ENCODE measurements at places on chromosomes 2 and 18. TPM values are rescaled to one million over a fixed set of nuclear protein-coding genes. Genes with fewer than 3 reads are reported as not detected.

DNA sequence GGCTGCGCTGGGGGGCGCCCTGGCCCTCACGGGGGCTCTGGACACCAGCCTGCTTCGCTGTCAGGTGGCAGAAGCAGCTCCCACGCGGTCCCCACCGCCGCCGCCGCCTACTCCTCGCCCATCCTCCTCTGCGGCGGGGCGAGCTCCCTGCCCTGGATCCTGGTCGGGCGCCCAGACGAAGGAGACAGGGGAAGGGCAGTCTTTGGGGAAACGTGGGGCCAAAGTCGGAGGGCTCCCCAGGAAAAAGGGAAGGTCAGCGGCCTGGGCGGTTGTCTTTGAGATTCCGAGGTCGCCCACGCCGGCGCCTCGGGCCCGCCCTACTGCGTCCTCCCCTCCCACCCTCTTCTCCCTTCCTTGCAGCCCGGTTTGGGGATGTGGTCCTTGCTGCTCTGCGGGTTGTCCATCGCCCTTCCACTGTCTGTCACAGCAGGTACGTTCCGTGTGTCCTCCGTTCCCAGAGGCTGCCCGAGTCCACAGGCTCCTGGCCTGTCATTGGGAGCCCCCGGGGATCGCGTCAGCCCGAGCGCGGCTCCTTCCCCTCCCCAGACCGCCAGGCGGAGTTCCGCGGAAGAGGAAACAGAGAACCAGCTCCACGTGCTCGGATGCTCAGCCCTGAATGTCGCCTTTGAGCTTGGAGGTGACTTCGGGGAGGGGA is 800 bp downstream of the IL1RL2 start:
- no peak overlapping the region for H3K4me3 ChIP-seq
- no peaks in the 10 kb centered on the region for H3K36me3 ChIP-seq
- H3K27me3 ChIP-seq = no peaks in the 10 kb centered on the region

- H3K27ac ChIP-seq = no peak overlapping the region
- H3K27me3 ChIP-seq = no peaks in the 10 kb centered on the region
- no peaks in the 10 kb centered on the region for H3K4me1 ChIP-seq
Measured at GRCh38 chr18:36640021-36640952, 188.5 kb downstream of the TPGS2 start.

DNA sequence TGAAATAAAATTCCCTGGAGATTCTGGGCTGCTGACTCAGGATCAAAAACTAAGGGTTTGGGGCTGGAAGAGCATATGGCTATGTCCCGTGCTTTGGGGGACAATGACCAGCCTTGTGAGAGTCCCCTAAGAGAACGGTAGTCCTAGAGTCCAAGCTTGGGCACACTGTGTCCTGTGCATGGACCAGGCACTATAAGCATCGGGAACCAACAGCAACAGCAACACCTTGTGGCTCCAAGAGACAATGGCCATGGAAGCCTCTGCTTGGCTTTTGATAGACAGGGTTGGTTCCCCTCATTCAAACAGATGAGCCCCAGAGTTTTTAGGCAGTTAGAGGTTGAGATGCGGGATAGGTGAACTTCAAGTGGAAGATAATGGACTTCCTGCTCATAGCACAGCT is 294.4 kb upstream of the CHAC2 start:
- no peak overlapping the region for H3K4me3 ChIP-seq
- peak; percentile 39 for DNase-seq
- H3K36me3 ChIP-seq = no peaks in the 10 kb centered on the region
- H3K4me1 ChIP-seq = no peaks in the 10 kb centered on the region
- no peaks in the 10 kb centered on the region for H3K27me3 ChIP-seq
- H3K27ac ChIP-seq = no peak overlapping the region

- H3K27me3 ChIP-seq = no peaks in the 10 kb centered on the region
- no peak overlapping the region for H3K4me3 ChIP-seq
- no peak for DNase-seq
- H3K4me1 ChIP-seq = no peaks in the 10 kb centered on the region
- H3K27ac ChIP-seq = no peak overlapping the region
Measured at GRCh38 chr2:22513563-22513962, 871.4 kb upstream of the KLHL29 start.

GRCh38 chr2:164960159-164960558 is 4.8 kb upstream of the SLC38A11 start:
- no peak overlapping the region for H3K27ac ChIP-seq
- H3K4me3 ChIP-seq = no peak overlapping the region
- H3K4me1 ChIP-seq = no peaks in the 10 kb centered on the region
- no peak for DNase-seq
- H3K36me3 ChIP-seq = no peaks in the 10 kb centered on the region

- DNase-seq = peak; percentile 87
- H3K4me1 ChIP-seq = peaks cover 36% of the 10 kb centered on the region
- H3K4me3 ChIP-seq = peak overlapping the region; percentile 64
- H3K27ac ChIP-seq = peak overlapping the region; percentile 92
- H3K36me3 ChIP-seq = no peaks in the 10 kb centered on the region
Measured at GRCh38 chr2:101253013-101253702, 472 bp downstream of the CNOT11 start.

- H3K36me3 ChIP-seq = no peaks in the 10 kb centered on the region
- H3K27me3 ChIP-seq = no peaks in the 10 kb centered on the region
- no peaks in the 10 kb centered on the region for H3K4me1 ChIP-seq
- no peak for DNase-seq
- H3K4me3 ChIP-seq = no peak overlapping the region
Measured at GRCh38 chr2:198390670-198391069, 586.3 kb downstream of the PLCL1 start.

Gene KCNK3
- 10.5 TPM for total RNA-seq

Gene DCDC2C
- not detected for total RNA-seq

Gene TM4SF20
- total RNA-seq = not detected

Gene FAM110C
- 16.6 TPM for total RNA-seq

Gene CGREF1
- total RNA-seq = 3.0 TPM

Data from body of pancreas (tissue), 4 donors.